ENCODE measurements at places on chromosomes 7 and 10.

- no peak for DNase-seq
These were observed 449.0 kb upstream of the IGFBP3 start for GRCh38 chr7:46369933-46370654.

- DNase-seq = no peak
These were observed 3.0 kb upstream of the TECPR1 start for GRCh38 chr7:98254951-98255610.

DNA sequence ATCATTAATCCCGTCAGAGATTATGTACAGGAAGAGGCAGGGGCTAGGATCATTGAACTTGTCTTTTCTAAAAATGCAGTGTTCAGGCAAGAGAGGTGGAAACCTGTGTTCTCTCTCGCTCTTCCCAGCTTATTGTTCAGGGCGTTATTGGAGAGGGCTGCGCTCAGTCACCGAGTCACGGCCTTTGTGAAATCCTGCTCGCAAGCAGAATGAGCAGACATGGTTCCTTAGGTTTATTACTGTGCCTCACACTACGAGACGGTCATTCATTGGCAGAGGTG lies 631 bp upstream of the PRKRIP1 start:
- no peak for DNase-seq

GRCh38 chr7:82286798-82287140 lies 156.8 kb downstream of the CACNA2D1 start:
- DNase-seq = no peak

GRCh38 chr10:7563368-7563767 lies 103.4 kb downstream of the ITIH5 start:
- no peak for DNase-seq

- DNase-seq = no peak
These were observed 64.0 kb upstream of the FERD3L start for GRCh38 chr7:19209166-19209696.

DNA sequence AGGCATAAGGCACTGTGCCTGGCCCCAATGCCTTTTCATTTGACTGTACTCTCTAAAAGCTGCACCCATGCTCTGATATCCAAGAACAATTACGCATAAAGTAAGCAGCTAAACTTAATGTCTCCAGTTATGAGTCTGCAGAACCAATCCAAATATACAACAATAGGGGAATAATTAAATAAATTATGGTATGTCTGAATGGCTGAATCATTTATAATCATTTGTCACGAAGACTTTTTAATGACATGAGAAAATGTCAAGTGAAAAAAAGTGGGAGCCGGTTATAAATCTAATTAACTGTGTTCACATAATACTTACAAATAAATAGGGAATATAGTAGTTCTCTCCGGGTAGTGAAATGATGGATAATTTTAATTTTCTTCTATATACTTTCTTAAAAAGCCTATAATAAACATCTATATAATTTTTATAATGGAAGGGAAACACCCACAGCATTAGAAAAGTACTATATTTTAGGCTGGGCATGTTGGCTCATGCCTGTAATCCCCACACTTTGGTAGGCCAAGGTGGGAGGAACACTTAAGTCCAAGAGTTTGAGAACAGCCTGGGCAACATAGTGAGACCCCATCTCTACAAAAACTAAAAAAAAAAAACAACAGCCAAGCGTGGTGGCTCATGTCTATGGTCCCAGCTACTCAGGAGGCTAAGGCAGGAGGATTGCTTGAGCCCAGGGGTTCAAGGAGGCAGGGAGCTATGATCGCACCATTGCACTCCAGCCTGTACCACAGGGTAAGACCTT lies 14.2 kb downstream of the SLC37A3 start:
- DNase-seq = no peak

DNA sequence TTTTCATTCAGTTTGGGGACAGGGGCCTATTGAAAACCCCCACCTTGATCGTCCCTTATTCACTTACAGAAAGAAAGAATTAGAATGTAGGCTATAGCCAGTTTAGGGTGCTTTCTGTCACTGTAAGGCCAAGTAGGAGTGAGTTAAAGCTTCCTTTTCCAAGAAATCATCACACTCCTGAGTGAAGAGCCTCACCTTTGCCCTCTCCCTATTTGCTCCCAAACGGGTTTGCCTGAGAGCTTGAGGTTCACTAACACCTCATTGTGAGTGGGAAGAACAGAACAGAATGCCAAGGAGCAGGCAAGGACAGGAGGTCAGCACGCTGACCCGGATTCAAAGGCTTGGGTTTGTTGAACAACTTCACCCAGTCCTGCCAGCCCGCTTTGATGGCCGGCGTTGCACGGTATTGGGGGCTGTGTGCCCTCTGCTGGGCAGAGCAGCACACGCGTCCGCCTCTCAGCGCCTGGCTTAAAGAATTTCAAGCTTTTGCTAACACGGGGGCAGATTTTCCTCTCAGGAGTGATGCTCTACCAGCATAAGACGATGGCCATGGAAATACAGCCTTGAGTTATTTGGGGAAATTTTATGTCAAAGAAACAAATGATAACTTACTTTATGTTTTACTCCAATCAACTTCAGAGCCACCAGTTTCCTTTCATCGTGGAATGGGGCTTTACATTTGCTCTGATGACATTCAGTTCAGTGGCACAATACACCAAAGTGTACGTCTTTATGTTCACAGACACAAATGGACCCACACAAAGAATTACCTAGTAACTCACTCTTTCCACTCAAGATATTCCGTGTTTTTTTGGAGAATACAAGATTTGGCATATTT lies 470.0 kb downstream of the SUGCT start:
- peak; percentile 60 for DNase-seq

DNA sequence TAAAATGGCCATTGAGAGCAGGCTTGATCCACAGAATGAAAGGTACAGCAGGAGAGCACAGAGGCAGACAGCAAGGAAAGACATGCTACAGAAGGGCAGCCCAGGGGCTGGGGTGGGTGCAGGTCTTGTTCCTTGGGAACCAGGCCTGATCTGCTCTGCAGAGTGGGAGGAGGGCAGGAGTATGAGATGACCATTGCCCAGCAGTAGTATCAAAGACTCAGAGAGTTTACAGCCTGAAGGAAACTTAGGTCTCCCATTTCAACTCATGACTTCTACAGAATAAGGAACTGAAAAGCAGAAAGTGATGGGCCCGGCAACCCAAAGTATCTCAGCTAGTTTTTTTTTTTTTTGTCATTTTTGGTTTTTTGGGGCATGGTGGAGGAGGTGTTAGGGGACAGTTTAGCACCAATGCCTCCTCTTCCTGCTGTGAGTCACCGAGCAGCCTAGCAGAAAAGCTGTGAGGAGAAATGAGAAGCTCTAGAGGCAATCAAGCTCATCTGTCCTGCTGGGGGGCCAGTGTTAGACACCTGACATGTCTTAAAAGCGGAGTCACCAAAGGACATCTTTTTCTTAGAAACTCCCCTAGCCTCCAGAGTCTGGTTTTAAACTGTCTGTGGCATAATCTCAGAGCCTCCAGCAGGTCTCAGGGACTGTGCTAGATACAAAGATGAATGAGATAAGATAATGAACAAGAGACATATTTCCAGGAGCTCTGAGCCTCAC lies 34.3 kb upstream of the HERPUD2 start:
- no peak for DNase-seq

DNA sequence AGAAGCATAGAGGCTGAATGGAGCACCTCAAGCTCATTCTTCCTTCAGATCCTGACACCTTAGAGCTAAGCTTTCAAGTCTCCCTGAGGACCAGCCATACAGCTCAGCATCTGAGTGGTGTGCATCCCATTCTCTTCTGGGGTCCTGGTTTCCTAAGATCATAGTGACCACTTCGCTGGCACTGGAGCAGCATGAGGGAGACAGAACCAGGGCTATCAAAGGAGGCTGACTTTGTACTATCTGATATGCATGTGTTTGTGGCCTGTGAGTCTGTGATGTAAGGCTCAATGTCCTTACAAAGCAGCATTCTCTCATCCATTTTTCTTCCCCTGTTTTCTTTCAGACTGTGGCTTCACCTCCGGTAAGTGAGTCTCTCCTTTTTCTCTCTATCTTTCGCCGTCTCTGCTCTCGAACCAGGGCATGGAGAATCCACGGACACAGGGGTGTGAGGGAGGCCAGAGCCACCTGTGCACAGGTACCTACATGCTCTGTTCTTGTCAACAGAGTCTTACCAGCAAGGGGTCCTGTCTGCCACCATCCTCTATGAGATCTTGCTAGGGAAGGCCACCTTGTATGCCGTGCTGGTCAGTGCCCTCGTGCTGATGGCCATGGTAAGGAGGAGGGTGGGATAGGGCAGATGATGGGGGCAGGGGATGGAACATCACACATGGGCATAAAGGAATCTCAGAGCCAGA lies 31.0 kb downstream of the PRSS2 start:
- DNase-seq = no peak

DNA sequence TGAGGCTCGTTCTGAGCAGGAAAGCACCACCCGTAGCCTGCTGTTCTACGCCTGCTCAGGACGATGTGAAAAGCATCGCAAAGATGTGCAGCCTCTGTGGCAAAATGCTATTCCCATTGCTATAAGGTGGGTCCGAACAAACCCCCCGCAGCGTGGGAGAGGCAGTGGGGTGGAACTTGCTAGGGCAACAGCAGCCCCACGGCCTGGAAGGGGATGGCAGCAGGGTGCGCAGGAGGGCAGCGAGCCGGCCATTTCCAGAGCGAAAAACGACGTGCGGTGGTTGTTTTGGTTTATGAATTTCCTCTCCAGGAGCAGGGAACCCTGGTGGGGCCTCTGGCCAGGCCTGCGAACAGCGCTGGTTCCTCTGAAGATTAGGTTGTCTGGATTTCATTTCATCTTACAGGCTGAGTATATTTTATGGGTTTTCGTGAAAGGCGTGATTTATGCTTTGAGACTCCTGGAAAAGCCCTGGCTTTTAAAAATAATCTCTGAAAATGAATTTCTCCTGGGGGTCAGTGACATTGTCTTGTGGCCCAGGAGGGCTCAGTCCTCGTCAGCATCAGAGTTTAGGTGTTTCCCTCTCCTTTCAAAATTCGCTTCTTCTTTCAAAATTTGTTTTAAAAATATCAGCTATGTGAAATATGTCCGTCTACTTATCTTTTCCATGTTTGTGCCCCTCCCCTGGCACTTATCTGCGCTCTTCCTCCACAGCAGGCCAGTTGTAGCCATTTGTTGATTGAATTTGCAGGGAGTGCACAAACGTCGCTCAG lies 42.3 kb upstream of the UBE3C start:
- DNase-seq = no peak

DNA sequence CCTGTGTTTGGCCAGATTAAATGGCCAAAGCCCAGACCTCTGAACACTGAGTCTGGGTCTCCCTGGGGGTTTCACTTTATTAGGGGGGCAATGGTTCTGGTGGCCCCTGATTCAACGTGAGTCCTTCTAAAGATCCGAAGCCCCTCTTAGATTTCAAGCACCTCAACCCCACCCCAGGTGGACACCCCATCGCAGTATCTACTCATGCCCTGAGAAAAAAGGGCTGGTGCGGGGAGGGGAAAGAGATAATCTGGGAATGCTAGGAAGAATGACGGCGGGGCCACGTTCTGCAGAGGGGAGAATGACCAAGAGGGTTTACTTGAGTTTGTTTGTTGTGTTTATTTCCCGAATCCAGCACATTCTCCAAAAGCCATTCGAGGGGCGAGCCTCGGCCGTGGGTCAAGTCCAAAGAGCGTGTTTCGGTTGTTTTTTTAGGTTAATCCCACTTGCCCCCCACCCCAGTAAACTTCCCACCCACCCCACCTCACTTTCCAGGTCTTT lies 832 bp downstream of the PDLIM1 start:
- no peak for DNase-seq

DNA sequence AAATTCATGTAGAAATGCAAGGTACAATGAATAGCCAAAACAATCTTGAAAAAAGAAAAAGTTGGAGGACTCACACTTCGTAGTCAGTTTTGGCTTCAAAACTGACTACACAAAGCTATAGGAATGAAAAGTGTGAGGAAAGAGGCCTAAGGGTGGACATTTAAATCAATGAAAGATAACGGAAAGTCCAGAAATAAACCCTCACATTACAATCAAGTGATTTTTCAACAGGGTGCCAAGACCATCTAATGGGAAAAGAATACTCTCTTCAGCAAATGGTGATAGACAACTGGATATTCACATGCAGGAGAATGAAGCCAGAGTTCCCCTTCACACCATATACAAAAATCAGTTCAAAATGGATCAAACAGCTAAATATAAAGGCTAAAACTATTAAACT lies 106.8 kb downstream of the SRPK2 start:
- DNase-seq = no peak

DNA sequence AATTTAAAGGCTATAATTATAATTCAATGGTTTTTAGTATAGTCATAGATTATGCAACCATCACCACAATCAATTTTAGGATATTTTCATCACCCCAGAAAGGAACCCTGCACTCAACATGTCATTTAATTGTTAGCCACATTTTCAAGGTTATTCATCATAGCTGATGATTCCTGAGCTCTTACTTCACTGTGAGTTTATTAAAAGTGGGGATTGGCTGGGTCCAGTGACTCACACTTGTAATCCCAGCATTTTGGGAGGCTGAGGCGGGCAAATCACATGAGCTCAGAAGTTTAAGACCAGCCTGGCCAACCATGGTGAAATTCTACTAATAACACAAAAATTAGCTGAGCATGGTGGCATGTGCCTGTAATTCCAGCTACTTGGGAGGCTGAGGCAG lies 787 bp downstream of the CCL26 start:
- DNase-seq = no peak

DNA sequence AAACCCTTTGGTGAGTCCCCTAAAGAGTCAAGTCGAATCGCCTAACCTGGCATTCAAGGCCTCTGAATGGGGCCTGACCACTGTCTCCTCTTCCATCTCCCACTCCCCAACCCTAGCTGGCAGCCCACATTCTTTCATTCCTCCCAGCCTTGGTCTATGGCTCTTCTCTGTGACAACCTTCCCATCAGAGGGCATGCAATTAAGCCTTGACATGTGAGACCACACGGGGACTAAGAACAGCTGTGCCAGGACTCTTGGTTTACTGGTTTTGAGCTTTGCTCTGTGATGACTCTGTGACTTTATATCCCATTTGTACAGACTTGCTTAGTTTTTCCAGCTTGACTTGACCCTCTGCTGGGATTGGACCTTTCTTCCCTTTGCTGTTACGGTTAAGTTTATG lies 116.6 kb downstream of the BUB3 start:
- DNase-seq = no peak

- DNase-seq = no peak
These were observed 42.8 kb upstream of the GSDME start for GRCh38 chr7:24800073-24800472.

DNA sequence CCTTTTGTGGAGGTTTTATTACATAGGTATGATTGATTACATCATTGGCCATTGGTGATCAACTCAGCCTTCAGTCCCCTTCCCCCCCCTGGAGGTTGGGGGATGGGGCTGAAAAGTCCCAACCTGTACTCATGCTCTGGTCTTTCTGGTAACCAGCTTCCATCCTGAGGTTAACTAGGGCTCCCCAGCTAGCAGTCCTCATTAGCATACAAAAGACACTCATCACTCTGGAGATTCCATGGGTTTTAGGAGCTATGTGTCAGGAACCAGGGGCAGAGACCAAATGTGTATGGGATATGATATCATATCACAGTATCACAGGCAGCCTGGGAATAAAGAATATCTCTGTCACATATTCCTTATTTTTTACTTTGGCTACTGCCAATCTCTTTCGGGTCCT lies 13.6 kb downstream of the CCSER2 start:
- DNase-seq = no peak

GRCh38 chr10:29348836-29349235 lies 60.0 kb downstream of the LYZL1 start:
- DNase-seq = no peak
